ENCODE measurements at places on chromosomes 3 and 15. TPM values are rescaled to one million over a fixed set of nuclear protein-coding genes. Genes with fewer than 3 reads are reported as not detected.

The GRIP2 gene
- not detected for polyA plus RNA-seq

The TAGLN3 gene
- polyA plus RNA-seq: not detected

The NEO1 gene
- polyA plus RNA-seq: 3.9 TPM

GRCh38 chr3:170159459-170159858, 22.1 kb downstream of the PHC3 start:
- no peak for DNase-seq
- H3K4me1 ChIP-seq: peaks cover 40% of the 10 kb centered on the region
- H3K36me3 ChIP-seq: peaks cover 14% of the 10 kb centered on the region
- H3K27me3 ChIP-seq: no peaks in the 10 kb centered on the region
- H3K4me3 ChIP-seq: no peak overlapping the region
- H3K27ac ChIP-seq: no peak overlapping the region

DNA sequence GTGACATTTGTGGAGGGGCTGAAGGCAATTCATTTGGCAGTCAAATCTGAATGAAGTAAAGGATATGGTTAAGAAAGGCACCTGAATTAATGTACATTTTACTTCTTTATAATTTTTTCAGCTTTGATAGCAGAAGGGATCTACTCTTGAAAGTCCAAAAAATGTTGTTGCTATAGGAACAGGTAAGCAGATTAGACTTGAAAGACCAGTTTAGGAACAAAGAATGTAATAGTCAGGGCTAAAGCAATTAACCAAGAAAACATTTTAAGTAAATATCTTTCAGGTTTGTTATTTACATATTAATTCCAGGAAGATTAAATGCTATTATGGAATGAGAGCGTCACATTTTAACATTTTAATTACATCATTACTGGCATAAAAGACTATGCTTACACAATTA, 1.1 kb downstream of the ATP13A4 start:
- H3K36me3 ChIP-seq: no peaks in the 10 kb centered on the region
- H3K27me3 ChIP-seq: no peaks in the 10 kb centered on the region
- H3K4me1 ChIP-seq: no peaks in the 10 kb centered on the region
- no peak for DNase-seq
- no peak overlapping the region for H3K27ac ChIP-seq
- H3K4me3 ChIP-seq: no peak overlapping the region

- H3K4me3 ChIP-seq: no peak overlapping the region
- no peak overlapping the region for H3K27ac ChIP-seq
- no peaks in the 10 kb centered on the region for H3K36me3 ChIP-seq
- H3K4me1 ChIP-seq: no peaks in the 10 kb centered on the region
- no peaks in the 10 kb centered on the region for H3K27me3 ChIP-seq
Measured at GRCh38 chr15:27826411-27826810, 272.7 kb downstream of the OCA2 start.

Data from CD8-positive, alpha-beta memory T cell (primary cell).